Stimulated activated CD8-positive, alpha-beta memory T cell treated with anti-CD3 and anti-CD28 coated beads, Interleukin-7, amount 100 ng/mL, for 1 hour (primary cell): ENCODE measurements at places on chromosomes 2 and 18.

DNA sequence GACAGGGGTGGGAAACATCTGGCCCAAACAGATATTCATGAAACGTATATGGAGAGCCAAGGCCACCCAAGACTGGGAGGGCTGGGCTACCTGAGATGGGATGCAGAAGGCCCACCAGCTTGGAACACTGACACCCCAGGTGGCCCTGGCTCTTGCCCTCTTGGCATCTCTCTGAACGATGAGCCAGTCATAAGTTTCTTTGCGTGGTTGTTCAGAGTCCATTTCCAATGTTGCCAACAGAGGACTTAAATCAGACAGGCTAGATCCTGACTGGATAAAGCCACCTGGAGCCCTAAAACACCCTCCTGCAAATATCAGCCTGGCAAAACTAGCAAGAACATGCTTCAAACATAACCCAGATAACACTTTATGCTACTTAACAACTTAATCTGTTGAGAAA lies 42.6 kb downstream of the LPIN2 start:
- no peak for DNase-seq

DNA sequence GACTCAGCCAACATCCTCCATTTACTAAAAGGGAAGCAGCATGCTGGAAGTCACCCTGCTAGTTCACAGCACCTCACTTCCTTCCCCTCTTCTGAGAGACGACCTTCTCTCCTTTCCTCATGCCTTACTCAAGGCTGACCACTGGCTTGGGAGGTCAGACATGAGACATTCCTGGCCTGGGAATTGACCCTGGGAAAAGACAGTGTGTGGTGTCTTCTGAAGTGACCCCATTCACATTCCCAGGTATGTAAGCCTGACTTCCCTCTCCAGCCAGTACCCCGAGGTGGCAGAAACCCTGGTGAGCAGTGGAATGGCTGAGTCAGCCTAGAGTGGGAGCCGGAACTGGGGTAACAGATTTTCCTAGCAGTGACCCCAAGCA lies 92.4 kb downstream of the PLB1 start:
- DNase-seq, result no peak

GRCh38 chr18:59967878-59968277 lies 68.1 kb downstream of the PMAIP1 start:
- DNase-seq, result no peak

DNA sequence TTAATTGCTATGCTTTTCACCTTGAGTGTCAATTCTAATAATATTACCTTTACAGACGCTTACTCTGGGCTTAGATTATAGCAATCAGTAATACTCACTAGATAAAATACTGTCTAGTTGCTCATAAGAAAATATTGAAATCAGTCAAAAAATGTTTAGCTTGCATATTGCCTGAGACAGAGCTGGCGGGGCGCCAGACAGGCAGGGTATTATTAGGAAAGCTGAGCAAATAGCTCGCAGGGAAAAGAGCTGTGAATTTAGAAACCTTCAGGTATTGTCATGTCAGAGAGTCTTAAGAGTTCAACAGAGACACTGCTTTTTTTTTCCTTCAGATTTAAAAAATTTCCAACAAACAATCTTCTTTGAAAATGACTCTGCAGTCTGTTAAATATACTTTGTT lies 118.4 kb downstream of the MEIS1 start:
- DNase-seq, result no peak

DNA sequence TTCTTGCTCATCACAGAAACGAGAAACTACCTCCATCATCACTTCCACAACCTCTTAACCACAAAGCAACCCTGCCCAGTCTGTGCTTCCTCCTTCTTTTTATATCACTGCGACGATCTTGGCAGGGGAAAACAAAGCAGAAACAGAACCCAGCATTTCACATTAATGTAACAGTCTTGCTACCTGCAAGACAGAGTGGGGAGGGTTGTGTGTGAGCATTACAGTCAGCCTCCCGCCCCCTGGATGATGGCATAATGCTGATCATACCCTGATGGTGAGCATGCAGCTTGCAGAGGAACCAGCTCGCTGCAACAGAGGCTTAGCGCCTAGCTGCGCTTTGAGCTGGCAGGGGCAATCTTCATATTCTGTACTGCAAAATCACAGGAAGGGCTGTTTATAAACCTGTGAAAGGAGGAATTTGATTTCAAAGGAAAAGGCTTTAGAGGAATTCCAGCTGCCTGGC lies 376.1 kb downstream of the IRS1 start:
- DNase-seq, result no peak

GRCh38 chr2:95031726-95032116 lies 6.2 kb downstream of the MAL start:
- no peak for DNase-seq

DNA sequence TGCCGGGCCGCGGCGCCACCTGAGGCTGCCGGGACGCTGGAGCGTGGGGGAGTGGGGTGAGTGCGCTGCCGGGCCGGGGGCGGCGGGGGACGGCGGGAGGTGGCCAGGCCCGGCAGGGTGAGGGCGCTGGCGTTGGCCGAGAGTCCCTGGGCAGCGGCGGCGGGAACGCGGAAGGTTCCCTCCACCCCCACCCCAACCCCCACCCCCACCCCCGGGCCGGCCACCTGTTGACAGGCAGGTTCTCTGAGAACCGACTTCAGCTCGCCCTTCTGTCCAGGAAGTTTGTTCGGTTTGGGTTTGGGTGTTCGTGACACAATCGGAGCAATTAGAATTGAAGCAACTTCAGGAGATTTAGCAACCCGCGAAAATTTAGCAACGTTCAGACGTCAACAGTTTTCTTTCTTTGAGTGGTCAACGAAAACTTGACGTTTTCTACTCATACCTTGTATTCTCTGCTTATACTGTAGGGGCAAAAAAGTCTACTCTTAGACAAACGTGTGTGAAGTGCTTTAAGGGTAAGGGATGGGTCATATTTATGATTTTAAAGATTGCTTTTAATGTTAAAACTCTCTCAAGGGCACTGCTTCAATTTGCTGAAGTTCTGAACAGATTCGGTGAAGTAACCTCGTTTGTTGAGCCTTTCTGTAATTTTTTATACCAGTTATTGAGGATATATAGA lies 9.3 kb downstream of the OTX1 start:
- DNase-seq, result no peak

- DNase-seq, result no peak
These were observed 41.7 kb downstream of the CNTNAP5 start for GRCh38 chr2:124066776-124067175.

DNA sequence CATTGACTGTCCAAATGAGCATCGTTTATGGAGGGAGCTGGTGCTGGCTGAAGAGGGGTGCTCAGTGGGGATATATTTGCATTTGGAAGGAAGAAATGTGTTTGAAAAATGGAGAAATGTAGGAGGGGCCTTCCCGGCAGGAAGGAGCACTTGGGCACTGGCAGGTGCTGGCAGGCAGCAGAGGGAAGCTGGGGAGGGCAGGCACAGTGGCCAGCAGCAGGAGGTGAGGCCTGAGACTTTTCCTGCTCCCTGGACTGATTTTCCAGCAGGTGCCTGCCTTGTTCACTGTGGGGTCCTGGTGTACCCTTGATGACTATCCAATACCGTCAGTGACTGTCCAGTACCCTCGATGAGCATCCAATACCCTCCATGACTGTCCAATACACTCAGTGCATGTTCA lies 20.8 kb upstream of the HPCAL1 start:
- no peak for DNase-seq

DNA sequence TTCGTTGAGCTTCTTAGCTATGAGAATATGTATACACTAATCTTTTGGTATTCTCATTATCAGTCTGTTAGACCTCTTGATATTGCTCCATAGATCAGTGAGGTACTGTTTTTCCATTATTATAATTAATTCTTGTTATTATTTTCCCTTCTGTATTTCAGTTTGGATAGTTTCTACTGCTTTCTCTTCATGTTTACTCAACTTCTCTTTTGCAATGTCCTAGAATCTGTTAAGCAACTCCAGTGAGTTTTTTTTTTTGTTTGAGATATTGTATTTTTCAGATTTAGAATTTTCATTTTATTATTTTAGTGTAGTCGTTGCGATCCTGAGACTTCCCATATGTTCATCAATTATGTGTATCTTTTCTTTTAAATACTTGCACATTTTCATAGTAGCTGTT lies 260.8 kb downstream of the SETBP1 start:
- DNase-seq, result no peak

GRCh38 chr2:229646186-229646723 lies 68.1 kb downstream of the DNER start:
- DNase-seq, result no peak

- no peak for DNase-seq
These were observed 34.7 kb downstream of the RFX8 start for GRCh38 chr2:101440127-101440738.

DNA sequence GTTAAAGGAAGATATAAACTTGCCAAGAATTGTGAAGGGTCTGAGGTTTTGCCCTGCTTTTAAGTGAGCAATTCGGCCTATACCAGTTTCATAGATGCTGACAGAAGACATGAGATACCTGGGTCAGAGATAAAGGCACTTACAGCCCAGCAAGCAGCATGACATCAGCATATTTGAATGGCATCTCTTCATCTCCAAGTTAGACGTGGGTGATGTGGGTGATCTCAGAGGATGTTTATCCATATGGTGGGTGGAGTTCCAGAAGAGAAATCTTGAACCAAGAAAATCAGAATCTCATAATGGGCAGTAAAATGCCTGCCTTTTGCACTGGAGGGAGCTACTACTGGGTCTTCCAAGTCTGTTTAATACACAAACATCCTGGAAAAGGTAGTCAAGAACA lies 44.7 kb downstream of the GYPC start:
- DNase-seq, result no peak

DNA sequence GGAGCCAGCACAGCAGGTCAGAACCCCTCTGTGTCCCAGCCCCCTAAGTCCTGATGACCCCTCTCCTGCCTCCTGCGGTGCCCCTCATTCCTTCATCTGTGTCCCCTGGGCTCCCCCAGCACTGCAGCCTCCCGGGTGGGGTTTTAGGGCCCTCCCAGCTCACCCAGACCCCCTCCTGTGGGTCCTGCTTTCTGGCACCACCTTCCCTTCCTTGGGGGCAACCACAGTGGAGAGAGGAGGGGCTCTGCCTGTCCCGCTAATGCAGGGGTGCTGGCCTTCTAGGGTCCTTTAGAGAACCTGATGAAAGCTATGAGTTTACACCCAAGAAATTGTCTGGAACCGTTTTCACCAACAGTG lies 42.7 kb upstream of the ALPP start:
- no peak for DNase-seq

GRCh38 chr2:65658881-65659280 lies 226.5 kb upstream of the SPRED2 start:
- DNase-seq, result no peak

DNA sequence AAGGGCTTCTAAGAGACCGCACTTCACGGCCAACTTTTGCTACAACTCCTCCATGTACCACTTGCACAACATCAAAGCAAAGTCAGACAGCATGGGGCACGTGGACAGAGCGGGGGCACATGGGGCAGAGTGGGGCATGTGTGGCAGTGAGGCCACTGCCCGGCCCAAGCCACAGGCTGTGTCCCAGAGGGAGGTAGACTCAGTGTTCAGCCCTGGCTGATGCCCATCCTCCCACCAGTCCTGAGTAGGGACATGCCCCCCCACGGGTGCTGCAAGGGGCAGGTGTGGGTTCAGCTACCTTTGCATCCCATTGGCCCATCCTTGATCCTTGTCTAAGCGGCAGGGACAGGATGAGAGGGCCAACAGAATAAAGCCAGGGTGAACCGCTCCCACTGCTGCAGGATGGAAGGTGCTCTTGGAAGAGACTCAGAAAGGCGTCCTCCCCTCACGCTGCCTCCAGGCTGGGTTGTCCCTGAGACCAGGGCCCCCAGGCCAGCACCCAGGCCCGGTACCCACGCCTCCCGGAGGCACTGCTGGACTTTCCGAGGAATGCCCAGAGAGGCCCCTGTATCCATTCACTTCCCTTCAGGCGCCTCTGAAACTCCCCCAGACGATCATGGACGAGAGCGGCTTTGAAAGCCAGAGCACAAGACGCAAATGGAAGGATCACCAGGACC lies 218.2 kb downstream of the NDUFA10 start:
- DNase-seq, result no peak

DNA sequence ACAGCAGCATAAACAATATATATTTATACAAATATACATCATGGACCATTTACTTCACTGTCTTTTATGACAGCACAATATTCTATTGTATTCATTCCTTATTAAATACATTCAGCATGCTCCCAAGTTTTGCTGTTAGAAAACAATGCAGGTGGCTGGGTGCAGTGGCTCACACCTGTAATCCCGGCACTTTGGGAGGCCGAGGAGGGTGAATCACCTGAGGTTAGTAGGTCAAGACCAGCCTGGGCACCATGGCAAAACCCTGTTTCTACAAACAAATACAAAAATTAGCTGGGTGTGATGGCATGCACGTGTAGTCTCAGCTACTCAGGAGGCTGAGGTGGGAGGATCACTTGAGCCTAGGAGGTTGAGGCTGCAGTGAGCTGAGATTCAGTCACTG lies 39.0 kb downstream of the NPC1 start:
- no peak for DNase-seq

GRCh38 chr2:170715062-170715931 lies at the start of gene SP5:
TSS of gene SP5 (plus strand) at chr2:170715337. CDS start at chr2:170715513, 176 bp downstream.
- DNase-seq, result no peak

GRCh38 chr18:55875371-55875901 lies 287.4 kb upstream of the TCF4 start:
- no peak for DNase-seq

DNA sequence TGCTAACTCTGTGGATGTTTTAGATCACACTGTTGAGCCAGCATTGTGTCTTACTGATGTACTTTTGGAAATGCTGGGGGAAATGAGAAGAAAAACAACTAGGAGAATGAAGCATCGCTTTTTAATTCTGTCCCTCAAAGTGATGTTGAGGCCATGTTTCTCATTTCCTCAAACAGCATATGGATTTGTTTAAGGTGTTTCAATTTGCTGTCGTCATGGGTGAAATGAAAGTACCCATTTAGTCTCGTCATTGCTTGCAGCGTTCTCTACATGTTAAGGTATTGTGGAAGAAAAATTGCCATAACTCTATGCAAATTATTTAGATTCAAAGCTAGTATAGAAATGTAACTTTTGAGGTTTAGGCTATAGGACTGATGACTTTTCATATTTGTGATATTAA lies 151.3 kb downstream of the KCTD1 start:
- no peak for DNase-seq
